ENCODE measurements at places on chromosomes 13 and 19.

DNA sequence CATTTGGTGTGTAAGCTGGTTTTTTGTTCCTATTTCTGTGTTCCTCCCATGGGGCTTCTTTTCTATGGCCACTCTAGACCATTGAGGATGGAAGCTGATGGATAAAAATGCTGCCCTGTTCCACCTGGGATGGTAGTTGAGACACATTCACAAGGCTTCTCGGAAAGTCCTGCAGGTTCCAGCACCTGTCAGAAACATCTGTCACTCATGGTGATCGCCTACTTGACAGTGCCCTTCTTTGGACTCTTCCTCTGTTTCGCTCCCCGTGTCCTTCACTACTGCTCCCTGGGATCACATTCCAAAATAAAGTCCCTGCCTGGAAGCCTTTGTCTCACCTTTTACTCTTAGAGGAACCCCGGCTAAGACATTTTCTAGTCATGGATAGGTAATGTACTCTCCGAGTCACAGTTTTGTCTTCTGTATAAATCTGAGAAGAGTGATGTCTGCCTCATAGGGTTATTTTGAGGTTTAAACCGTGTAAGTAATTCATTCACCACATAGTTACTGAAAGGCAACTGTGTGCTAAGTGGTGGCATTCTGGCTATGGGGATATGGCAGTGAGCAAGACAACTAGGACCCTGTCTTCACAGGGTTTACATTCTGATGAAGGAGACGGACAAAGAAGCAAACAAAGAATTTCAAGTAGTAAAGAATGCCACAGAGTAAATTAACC lies 21.0 kb downstream of the UBAC2 start:
- H3K4me3 ChIP-seq, result no peak overlapping the region
- H3K27me3 ChIP-seq, result no peaks in the 10 kb centered on the region
- peaks cover 98% of the 10 kb centered on the region for H3K4me1 ChIP-seq

DNA sequence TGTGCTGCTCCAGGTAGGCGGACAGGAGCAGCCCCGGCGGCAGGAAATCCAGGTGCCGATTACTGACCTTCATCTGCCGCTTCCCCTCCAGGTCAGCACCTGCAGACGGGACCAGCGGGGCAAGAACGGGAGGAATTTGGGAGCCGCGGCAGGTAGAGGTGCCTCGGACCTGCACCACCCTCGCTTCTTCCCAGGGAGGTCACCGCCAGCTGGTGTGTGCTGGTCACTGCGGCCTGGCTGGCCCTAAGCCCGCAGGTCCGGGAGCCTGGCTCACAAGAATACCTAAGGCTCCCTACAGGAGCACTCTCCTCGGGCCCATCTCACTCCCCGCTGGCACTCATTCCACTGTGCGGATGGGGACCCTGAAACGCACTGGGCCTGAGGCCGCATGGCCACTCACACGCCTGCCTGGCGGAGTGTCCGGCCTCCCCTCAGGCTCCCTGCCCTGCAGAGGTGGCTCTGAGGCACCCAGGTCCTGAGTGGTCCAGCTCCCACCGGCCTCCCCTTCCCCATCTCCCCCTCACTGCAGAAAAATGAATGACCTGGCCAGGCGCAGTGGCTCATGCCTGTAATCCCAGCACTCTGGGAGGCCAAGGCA lies 4.3 kb downstream of the RNU6-9 start:
- peaks cover 26% of the 10 kb centered on the region for H3K36me3 ChIP-seq
- H3K27me3 ChIP-seq, result no peaks in the 10 kb centered on the region
- H3K4me1 ChIP-seq, result peaks cover 26% of the 10 kb centered on the region
- H3K4me3 ChIP-seq, result no peak overlapping the region
- no peak overlapping the region for H3K27ac ChIP-seq

DNA sequence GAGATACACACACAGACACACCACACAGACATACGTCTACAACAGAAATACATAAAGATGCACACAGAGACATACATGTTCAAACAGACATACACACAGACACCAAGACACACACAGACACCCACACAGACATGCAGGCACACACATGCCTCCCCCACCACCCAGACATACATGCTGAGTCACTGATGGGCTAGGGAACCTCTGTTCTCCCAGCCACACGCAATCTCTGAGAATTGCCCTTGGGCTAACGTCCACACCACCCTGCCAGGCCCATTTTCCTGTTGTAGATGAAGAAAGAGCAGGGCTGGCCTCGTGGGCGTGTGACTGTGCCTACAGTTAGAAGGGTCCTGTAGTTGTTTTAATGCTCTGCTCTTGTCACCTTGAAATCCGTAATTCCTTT lies 261.9 kb downstream of the KCNRG start:
- DNase-seq, result no peak
- no peaks in the 10 kb centered on the region for H3K4me1 ChIP-seq
- no peak overlapping the region for H3K4me3 ChIP-seq
- H3K27me3 ChIP-seq, result no peaks in the 10 kb centered on the region
- no peaks in the 10 kb centered on the region for H3K36me3 ChIP-seq

DNA sequence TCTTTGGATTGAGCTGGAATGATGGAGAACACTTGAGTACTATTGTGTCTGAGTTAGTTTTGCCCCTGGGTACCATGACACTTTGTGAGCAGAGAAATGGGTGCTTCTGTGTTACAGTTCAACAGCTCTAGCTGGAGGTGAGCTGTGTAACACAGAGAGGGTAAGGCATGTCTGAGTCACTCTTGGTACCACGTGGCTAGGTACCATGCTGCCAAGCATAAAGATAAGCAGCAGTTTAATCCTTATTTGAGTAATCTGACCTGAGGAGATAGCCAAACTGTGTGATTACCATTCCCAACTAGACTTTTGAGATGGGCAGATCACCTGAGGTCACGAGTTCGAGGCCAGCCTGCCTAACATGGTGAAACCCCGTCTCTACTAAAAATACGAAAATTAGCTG lies 122.0 kb downstream of the OLFM4 start:
- no peak overlapping the region for H3K27ac ChIP-seq
- no peaks in the 10 kb centered on the region for H3K27me3 ChIP-seq

GRCh38 chr13:90947976-90948375 lies 399.5 kb upstream of the MIR17HG start:
- H3K4me1 ChIP-seq, result no peaks in the 10 kb centered on the region
- no peak overlapping the region for H3K4me3 ChIP-seq
- no peaks in the 10 kb centered on the region for H3K36me3 ChIP-seq
- H3K27ac ChIP-seq, result no peak overlapping the region
- no peaks in the 10 kb centered on the region for H3K27me3 ChIP-seq
- DNase-seq, result no peak

DNA sequence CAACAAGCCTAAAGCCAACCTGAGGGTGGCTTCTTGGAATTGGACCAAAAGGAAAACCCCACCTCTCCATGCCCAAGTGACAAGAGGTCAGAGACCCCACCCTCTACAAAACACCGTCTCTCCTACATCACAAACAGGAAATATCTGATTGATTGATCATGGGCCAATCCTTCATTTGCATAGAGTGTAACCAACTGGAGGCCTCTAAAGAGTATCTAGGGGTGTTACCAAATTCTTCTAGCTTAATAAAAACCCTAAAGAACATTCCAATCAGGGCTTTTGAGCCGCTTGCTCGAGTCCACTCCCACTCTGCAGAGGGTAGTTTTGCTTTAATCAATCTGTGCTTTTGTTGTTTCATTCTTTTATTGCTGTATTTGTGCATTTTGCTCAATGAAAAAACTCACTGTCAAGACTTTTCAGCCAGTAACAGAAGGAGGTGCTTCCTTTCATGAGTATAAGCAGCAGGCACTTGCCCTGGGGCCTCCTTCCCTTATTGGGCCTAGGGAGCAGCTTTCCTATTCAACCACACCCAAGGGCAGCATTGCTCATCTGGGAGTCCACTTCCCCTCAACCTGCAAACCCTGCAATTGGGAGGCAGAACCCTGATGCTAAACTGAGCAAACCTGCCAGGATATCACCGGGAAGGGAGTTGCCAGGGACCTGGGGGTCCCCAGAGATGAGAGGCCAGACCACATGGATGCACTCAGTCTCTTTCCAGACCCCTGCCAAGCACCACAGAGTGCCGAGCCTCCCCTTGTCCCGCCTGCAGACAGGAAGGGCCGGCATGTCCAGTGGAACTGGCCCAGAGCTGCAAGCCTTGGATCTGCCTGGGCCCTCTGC lies 154.3 kb upstream of the VSTM2B start:
- no peak overlapping the region for H3K4me3 ChIP-seq
- no peaks in the 10 kb centered on the region for H3K27me3 ChIP-seq
- H3K4me1 ChIP-seq, result no peaks in the 10 kb centered on the region
- no peak overlapping the region for H3K27ac ChIP-seq
- no peaks in the 10 kb centered on the region for H3K36me3 ChIP-seq

GRCh38 chr19:45508861-45509691 lies 1.8 kb downstream of the VASP start:
- H3K36me3 ChIP-seq, result no peaks in the 10 kb centered on the region
- H3K27ac ChIP-seq, result peak overlapping the region; percentile 90
- no peak for DNase-seq
- H3K4me3 ChIP-seq, result peak overlapping the region; percentile 48
- peaks cover 57% of the 10 kb centered on the region for H3K4me1 ChIP-seq
- H3K27me3 ChIP-seq, result no peaks in the 10 kb centered on the region

DNA sequence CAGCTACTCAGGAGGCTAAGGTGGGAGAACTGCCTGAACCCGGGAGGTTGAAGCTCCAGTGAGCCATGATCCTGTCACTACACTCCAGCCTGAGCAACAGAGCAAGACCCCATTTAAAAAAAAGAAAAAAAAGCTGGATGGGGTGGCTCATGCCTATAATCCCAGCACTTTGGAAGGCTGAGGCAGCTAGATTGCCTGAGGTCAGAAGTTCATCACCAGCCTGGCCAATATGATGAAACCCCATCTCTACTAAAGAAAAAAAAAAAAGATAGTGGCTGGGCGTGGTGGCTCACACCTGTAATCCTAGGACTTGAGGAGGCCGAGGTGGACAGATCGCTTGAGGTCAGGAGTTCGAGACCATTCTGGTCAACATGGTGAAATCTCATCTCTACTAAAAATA lies 15.0 kb downstream of the LTBP4 start:
- H3K36me3 ChIP-seq, result peaks cover 9% of the 10 kb centered on the region
- H3K4me3 ChIP-seq, result no peak overlapping the region
- no peaks in the 10 kb centered on the region for H3K27me3 ChIP-seq
- H3K27ac ChIP-seq, result no peak overlapping the region

DNA sequence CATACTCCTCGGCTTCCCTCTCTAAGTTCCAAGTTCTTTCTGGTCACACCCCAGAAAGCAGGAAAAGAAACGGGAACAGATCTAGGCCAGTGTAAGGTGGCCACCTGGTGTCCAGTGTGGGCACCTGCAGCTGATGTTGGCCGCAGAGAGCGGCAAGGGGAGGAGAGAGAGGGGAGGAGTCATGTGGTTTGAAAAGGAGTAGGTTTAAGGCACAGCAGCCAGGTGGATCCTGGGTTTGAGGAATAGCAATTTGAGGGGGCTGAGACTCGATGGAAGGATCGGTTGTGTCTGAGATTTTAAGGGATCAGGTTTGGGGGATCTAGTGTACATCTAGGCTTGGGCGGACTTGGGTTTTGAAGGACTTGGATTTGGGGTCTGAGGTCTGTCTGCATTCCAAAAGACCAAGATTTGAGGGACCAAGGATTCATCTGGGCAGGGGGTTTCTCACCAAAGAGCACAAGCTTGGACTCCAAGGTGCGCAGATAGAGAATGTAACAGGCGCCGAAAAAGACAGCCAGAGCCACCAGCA lies 1.2 kb downstream of the RABAC1 start:
- peak; percentile 56 for DNase-seq
- H3K4me1 ChIP-seq, result peaks cover 16% of the 10 kb centered on the region
- H3K27me3 ChIP-seq, result no peaks in the 10 kb centered on the region
- H3K4me3 ChIP-seq, result peak overlapping the region; percentile 85
- no peaks in the 10 kb centered on the region for H3K36me3 ChIP-seq

DNA sequence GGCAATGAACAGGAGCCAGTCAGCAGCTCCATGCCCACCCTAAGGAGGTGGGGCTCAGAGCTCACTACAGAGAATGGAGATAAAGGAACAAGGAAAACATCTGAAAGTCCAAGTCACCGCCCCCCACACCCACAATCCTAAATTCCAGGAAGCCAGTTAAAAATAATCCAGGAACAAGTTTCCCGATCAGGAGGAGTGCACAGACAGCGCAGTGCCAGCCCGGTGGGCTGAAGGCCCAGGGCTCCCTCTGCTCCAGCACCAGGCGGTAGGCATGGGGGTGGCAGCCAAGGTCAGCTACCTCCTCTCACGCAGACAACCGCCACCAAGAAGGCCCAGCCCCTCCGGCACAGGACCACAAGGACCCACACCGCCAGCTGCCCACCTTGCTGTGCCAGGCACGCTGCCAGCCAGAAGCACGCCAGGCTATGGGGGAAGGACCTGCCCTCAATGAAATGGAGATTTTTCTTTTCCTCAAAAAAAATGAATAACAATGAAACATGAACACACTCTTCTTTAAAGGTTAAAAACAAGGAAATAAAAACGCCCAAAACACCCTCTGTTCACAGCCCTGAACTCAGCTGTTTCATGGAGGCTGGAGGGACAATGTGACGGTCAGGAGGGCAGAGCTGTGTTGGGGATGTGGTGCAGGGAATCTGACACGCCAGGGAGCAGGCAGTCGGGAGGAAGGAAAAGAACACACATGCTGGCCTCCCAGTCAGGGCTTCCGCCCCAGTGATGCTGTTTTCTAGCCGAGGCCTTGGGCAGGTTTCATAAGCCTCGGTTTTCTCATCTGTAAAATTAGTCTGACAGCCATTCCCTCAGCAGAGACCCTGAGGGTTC lies 11.0 kb downstream of the STK24 start:
- peak overlapping the region; percentile 39 for H3K4me3 ChIP-seq
- no peaks in the 10 kb centered on the region for H3K36me3 ChIP-seq
- peaks cover 93% of the 10 kb centered on the region for H3K4me1 ChIP-seq
- H3K27me3 ChIP-seq, result no peaks in the 10 kb centered on the region

DNA sequence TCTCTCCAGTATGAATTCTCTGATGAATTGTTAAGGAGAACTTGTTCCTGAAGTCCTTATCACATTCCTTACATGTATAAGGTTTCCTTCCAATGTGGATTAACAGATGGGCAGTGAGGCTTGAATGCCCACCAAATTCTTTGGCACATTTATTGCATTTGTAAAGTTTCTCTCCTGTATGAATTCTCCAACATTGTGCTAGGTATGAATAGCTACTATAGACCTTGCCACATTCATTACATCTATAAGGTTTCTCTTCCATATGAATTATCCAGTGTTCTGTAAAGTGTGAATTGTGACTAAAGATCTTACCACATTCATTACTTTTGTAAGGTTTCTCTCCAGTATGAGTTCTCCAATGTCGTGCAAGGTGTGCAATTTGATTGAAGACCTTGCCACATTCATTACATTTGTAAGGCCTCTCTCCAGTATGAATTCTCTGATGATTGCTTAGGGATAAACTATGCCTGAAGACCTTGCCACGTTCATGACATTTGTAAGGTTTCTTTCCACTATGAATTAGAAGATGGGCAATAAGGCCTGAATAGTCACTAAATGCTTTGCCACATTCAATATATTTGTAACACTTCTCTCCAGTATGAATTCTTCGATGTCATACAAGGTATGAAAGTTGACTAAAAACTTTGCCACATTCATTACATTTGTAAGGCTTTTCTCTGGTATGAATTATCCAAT lies 20.4 kb downstream of the ZNF578 start:
- no peaks in the 10 kb centered on the region for H3K36me3 ChIP-seq
- H3K27ac ChIP-seq, result no peak overlapping the region
- H3K4me1 ChIP-seq, result no peaks in the 10 kb centered on the region

DNA sequence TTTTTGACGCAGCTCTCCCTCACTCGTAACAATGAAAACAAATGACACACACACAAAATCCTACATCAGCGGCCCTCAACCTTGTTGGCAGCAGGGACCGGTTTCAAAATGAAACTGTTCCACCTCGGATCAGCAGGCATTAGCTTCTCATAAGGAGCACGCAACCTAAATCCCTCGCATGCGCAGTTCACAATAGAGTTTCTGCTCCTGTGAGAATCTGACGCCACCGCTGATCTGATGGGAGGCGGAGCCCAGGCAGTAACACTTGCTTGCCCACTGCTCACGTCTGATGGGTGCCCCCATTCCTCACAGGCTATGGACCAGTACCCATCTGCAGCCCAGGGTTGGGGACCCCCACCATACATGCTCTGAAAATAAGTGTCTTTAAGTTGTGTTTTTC lies 43.4 kb downstream of the DHRS12 start:
- peaks cover 21% of the 10 kb centered on the region for H3K36me3 ChIP-seq
- H3K4me1 ChIP-seq, result peaks cover 22% of the 10 kb centered on the region
- no peaks in the 10 kb centered on the region for H3K27me3 ChIP-seq
- no peak overlapping the region for H3K27ac ChIP-seq
